ENCODE measurements at places on chromosomes 1 and 21. TPM values are rescaled to one million over a fixed set of nuclear protein-coding genes. Genes with fewer than 3 reads are reported as not detected.

Gene PGLYRP3
- not detected for total RNA-seq

Gene CYP4A11
- total RNA-seq = not detected

Gene MAN1C1
- total RNA-seq = 17.5 TPM

Gene DYRK3
- total RNA-seq = 23.6 TPM

Gene SYF2
- 31.1 TPM for total RNA-seq

Gene FNDC10
- total RNA-seq = 2.0 TPM

Gene TNFRSF18
- total RNA-seq = 0.32 TPM

Gene NPHS2
- not detected for total RNA-seq

Gene OR10J1
- not detected for total RNA-seq

Gene FMOD
- total RNA-seq = 5.9 TPM

Gene SAMD11
- 1.5 TPM for total RNA-seq

Gene OR2T35
- total RNA-seq = not detected

Gene HLX
- total RNA-seq = 5.6 TPM

Gene ARID4B
- 14.8 TPM for total RNA-seq

Gene LDLRAD1
- total RNA-seq = not detected

Gene POTED
- total RNA-seq = not detected

Gene FCGR2B
- total RNA-seq = 17.5 TPM

Gene ALDH4A1
- total RNA-seq = 29.3 TPM

Gene LMX1A
- total RNA-seq = not detected

Gene ARHGAP29
- 27.5 TPM for total RNA-seq

Gene CORT
- total RNA-seq = 0.32 TPM

Gene SCAF4
- 15.4 TPM for total RNA-seq

Gene RIPPLY3
- not detected for total RNA-seq

Gene IL20
- not detected for total RNA-seq

Gene PODN
- total RNA-seq = 30.1 TPM

Gene PKP1
- 0.08 TPM for total RNA-seq

Gene ARTN
- not detected for total RNA-seq

Gene C1orf232
- not detected for total RNA-seq

Gene ADPRS
- 19.1 TPM for total RNA-seq
